ENCODE measurements at places on chromosomes 3 and 15.

GRCh38 chr15:69172847-69173246 lies 12.4 kb downstream of the GLCE start:
- DNase-seq: no peak

DNA sequence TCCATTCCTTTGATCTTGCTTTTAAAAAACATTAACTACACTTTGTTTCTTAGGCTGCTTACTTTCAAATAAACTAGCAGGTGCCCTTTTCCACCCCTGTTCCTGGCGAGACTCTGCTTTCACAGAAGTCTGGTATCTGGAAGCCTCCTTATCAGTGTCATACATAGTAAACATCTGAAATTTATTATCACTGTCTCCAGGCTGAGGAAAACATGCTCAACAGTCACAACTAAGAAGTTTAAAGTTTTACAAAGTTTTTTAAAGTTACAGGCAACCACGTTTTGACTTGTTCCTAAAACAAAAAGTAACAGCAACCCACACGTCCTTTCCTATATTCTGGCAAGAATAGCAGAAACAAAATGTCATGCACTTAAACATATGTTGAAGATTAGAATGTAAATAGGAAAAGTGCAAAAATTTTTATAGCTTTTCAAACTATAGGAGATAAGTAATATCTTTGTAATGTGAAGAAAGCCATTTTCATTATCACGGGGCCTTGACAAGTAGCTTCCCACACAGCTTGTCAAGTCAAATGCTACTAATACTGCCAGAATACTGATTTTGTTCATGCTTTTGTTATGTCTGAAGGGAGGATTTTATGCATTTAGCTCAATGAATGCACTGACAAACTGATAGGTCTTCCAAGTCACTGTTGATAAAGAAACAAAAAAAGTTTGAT lies 275.2 kb upstream of the KCNMB2 start:
- DNase-seq: no peak

- no peak for DNase-seq
Observed at GRCh38 chr3:16392065-16392464, 121.4 kb downstream of the RFTN1 start.

GRCh38 chr3:181906338-181906737 lies 194.6 kb downstream of the SOX2 start:
- no peak for DNase-seq

GRCh38 chr3:17982211-17982880 lies 239.9 kb upstream of the TBC1D5 start:
- no peak for DNase-seq

DNA sequence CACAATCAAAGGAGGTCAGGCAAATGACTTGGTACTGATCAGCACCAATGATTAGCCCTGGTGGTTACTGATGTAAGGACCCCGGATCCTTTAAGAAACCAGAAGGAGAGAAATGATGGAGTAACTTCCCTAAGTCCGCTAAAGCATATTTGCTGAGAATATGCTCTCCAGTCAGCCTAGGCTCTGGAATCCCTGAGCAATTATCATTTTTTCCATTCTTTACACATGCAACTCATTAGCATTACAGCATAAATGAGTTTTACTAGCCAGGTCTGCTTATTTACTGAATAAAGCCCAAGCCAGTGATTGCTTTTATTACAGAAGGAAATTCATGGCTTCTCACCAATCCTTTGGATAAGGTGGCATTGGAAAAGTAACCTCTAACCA lies 139.2 kb upstream of the WNT5A start:
- no peak for DNase-seq

DNA sequence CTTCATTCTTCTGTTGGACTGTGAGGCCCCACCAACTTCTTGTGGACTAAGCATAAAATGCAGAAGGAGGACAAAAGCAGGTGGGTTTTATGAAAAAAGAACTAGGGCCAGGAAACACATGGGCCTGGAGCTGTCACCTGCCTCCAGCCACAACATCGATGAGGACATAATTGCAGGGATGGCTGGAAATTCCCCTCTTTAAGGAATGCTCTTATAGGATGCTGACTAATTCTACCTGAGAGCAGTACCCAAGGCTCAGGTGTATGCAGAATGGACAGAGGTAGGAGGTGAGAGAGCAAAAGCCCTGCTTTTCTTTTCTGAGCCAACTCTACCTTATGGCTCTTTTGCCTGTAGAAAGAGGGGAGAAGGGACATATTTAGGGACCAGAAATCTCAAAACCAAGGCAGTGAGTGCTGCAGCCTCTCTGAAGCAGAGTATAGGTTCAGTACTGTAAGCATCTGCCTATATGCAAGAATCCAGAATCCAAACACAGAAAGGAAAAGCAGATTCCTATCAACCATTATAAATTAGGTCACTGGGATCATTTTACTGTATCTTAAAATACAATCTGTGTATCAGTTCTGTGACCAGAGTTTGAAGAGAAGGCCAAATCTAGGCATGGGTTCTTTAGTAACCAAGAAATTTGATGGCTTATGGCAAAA lies 205.3 kb upstream of the WNT5A start:
- no peak for DNase-seq

- DNase-seq: no peak
Observed at GRCh38 chr15:29785642-29786041, 36.6 kb downstream of the TJP1 start.

DNA sequence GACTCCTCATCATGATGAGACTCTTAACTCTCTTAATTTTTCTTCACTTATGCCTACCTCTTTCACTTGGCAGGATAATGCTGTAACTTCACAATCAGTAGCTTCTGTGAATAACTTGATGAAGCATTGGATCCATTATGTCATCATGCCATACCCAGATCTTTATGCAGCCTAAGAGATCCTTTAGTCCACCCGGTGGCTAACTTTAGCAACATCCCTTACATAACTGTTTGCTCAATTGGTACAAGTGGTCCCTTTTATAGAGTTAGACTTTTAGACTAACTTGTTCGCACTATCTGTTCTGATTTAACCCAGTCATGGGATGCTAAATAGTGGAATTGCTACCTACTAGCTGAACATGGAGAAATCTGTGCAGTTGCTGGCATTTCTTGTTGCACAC lies 184.5 kb downstream of the USP13 start:
- no peak for DNase-seq

DNA sequence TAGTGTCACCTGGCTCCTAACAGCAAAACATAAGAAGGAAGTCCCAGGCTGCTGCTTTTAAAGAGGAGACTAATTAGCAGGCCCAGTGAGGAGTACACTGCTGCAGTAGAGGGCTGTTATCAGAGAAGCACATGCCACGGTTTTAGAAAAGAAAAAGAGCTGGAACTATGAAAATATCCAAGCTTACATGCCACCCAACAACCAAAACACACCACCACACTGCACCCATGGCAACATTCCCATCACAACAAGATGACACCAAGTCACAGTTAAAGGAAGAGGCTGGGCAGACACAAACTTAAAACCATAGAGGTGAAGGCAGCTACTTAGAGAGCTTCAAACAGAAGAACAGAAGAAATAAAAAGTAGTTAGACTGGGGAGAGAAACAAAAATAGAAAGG lies 37.0 kb downstream of the NPTN start:
- no peak for DNase-seq

Measured in nucleus accumbens (tissue), 56 donors.